ENCODE measurements at places on chromosomes 3 and 15.

GRCh38 chr15:67548236-67548852 lies 5.8 kb downstream of the MAP2K5 start:
- DNase-seq: no peak

- DNase-seq: no peak
Observed at GRCh38 chr3:2931265-2931664, 178.9 kb downstream of the IL5RA start.

DNA sequence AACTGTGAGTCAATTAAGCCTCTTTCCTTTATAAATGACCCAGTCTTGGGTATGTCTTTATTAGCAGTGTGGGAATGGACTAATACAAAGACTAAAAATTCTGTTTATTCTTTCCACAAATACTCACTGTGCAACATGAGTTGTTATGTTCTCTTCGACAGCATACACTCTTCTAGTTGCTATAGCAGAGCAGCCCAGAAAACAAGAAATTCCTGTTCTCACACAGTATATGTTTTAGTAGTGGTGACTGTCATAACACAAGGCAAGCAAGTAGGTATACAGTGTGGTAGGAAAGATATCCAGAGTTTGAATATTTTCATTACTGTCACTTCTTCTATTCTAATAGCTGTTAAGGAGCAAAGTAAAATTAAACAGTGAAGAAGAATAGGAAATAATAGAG lies 453.3 kb downstream of the ROBO1 start:
- no peak for DNase-seq

DNA sequence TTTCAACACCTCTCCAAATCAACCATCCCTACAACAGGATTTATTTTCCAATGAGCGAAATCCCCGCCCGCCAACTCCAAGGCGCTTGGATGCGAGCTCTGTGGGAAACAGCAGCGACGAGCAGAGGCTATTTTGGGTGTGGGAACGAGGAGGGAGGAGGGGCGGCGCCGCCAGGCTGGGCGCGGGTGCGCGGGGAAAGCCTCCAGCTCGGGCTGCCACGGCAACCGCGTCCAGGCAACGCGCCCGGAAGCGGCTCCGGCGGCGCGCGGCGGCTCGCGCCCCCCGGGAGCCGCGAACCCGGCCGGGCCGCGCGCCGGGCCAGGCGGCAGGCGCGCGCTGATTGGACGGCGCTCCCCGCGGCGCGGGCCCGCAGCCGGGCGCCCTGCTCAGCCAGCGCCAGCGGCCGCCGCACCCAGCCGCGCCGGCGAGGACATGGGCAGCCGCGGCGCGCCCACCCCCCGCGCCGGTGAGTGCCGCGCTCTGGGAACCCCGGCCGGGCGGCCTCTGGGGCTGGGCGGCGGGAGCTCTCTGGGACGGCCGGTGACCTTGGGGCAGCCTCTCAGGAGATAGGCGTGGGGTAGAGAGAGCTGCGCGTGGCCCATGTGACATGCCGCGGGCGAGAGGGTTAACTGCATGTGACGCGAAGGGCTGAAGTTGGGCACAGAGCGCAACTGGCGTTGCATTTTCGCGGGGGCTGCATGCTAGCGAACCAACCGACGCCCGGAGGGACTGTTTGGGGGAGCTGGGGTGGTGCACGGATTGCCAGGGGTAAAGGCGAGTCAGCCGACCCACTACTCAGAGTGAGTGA lies at the start of gene FAM81A:
TSS of gene FAM81A (plus strand) at position 370 of the 808 bp plus-strand sequence. CDS start 20,441 bp downstream, outside the sequence.
- peak; percentile 81 for DNase-seq

DNA sequence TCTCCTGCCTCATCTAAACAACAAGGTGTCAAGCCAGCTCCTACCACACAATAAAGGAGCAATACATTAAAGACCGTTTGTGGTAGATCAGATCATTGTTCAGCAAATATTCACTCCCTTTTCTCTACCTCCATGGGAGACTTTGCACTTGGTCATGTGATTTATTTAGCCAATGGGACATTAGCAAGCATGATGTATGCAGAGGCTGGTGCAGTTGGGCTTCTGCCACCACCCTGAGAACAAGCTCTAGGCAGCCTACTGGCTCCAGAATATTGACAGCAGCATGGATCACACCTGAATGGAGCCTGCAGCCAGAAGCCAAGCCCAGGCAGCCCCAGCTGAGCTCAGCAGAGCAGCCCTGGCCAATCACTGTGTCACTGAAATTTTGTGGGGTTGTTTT lies 99.4 kb upstream of the UBE2E2 start:
- no peak for DNase-seq

DNA sequence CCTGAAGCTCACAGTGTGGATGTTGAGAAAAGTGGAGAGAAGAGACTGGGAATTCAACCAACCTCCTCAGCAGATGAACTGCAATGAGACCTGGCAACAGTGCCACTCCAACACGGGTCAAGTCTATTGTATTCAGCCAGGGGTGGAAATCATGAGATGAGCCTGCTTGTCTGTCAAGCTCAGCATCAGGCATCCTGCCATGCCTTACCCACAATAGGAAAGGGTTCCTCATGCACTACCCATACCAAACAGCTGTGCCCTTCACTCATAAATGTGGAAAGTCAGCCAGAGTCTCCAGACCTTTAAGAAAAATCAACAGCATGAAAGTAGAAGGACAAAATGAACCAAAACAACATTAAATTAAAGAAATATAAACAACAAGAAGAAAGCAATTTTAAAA lies 542.1 kb downstream of the EPHB1 start:
- no peak for DNase-seq

DNA sequence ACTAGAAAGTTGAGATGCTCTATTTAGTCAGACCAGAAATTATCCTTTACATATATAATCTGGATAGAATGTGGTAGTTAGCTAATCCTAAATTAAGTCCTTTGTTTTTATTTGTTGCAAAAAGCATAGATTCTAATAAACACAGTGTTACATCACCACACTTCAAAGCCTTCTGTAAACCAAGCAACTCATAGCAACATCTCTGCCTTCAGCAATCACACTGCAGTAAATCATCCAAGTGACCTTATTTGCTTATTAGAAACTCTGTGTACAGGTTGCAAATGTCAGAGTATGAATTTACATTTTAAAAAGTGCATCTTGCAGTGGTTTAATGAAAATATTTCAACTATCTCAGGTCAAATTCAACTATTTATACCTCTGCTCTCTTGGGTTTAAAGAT lies 242.5 kb downstream of the GBE1 start:
- no peak for DNase-seq

DNA sequence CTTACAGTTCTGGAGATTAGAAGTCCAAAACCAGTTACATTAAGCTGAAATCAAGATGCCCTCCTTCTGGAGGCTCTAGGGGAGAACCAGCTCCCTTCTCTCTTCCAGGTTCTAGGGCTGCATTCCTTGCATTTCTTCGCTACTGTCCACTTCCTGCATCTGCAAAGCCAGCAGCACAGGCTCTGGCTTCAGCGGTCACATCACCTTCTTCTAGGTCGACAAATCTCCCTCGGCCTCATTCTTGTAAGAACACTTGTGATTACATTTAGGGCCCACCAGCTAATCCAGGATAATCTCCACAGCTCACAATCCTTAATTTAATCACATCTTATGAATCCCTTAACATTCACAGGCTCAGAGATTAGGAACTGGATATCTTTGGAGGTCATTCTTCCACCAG lies 73.8 kb downstream of the MINAR1 start:
- DNase-seq: no peak

DNA sequence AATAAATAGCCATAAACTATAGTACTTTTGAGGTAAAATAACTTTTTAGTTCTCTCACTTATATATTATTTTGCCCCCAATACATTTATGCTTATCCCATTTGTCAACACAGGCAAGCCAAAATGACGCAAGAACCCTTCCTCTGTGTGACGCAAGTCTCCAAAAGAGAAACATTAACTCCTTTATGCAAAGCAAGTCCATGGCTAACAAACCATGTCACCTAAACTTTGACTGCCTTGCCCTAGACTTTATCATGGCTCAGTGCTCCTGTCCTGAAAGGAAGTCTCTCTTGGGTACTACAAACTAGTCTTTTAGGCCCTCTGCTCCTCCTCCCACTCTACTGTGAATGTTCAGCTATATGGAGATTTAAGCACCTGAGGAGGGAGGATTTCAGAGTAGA lies 230.5 kb downstream of the UNC13C start:
- DNase-seq: no peak

DNA sequence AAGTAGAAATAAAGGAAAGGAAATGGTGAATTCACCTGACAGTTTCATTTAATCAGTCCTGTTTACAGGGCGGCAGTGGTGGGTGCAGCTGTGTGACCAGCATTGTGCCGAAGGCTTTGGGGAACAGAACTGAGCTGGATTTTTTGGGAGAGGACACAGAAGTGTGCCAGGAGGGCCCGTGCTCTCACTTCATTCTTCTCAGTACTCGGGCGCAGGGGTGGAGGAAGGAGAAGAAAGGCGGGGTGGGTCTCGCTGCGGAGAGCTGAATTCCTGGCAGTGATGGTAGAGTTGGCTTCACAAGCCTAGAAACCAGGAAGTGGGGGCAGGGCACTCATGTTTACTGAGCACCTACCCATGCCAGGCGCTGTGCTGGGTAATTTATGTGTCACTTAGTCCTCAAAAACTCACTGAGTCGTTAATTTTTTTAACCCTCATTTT lies 64.6 kb downstream of the CRTC3 start:
- DNase-seq: peak; percentile 23

- no peak for DNase-seq
Observed at GRCh38 chr3:142270407-142270806, 45.0 kb upstream of the GK5 start.

- DNase-seq: no peak
Observed at GRCh38 chr3:90015688-90016356, 908.4 kb downstream of the EPHA3 start.

- DNase-seq: no peak
Observed at GRCh38 chr3:111081008-111081545, 9.5 kb downstream of the NECTIN3 start.

DNA sequence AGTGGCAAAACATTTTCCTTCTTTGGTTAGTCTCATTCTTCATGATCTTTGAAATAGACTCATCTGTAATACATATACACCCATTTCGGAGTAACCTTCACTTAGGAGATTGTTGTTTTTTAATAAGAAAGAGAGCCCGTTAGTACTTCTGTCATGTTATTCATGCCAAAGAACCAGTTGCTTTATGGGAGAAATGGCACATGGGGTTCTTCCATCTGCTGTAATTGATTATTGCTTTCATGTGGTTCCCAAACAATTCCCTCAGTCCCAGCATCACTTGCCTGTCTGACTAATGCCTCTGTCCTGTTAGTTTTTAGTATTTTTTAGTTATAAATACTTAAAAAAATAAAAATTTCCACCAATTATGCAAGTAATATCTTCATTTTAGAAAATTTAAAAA lies 33.8 kb upstream of the FAH start:
- no peak for DNase-seq

GRCh38 chr3:8542190-8543135 lies 40.8 kb downstream of the LMCD1 start:
- no peak for DNase-seq

- DNase-seq: no peak
Observed at GRCh38 chr15:40090774-40091455, 17.8 kb downstream of the BMF start.

- DNase-seq: no peak
Observed at GRCh38 chr3:188197388-188197847, 43.5 kb downstream of the LPP start.

GRCh38 chr3:16761571-16761970 lies 123.2 kb upstream of the PLCL2 start:
- DNase-seq: no peak

GRCh38 chr3:42668413-42668760 lies 14.9 kb downstream of the ZBTB47 start:
- DNase-seq: no peak

GRCh38 chr15:90680371-90680935 lies 36.7 kb upstream of the BLM start:
- no peak for DNase-seq

GRCh38 chr3:194686414-194686815 lies 732 bp downstream of the FAM43A start:
- DNase-seq: no peak

Data from small intestine (tissue), 16 donors.